Activated naive CD4-positive, alpha-beta T cell treated with anti-CD3 and anti-CD28 coated beads, Interleukin-2, amount 50 U/mL, for 72 hours (primary cell): ENCODE measurements at places on chromosomes 2 and 18. TPM values are rescaled to one million over a fixed set of nuclear protein-coding genes. Genes with fewer than 3 reads are reported as not detected.
A peak's percentile ranks its signal among the peaks of the same experiment; 100 is the strongest.

- DNase-seq, result no peak
These were observed 154.2 kb downstream of the ATAD2B start for GRCh38 chr2:23772684-23773083.

DNA sequence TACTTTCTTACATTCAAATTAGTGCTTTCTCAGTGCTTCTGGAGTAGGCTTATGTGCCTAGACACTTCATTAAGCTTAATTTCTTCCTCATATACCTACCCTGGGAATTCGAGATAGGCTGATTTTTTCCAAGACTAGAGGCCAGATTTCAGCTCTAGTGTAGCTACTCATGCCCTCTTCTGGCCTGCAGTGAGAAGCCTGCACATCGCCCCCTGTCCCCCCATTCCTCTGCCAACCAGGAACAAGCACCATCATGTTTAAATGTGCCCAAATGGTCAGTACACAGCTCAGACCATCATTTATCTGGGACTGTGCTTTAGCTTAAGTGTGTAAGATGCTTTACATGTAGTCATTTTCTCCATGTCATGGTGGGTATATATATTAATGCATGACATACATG lies 1218.8 kb upstream of the LRRTM1 start:
- no peak for DNase-seq

GRCh38 chr2:176178757-176179295 lies 9.6 kb upstream of the HOXD1 start:
- DNase-seq, result no peak

GRCh38 chr2:112582314-112582746 lies 2.1 kb upstream of the CHCHD5 start:
- DNase-seq, result peak; percentile 32

DNA sequence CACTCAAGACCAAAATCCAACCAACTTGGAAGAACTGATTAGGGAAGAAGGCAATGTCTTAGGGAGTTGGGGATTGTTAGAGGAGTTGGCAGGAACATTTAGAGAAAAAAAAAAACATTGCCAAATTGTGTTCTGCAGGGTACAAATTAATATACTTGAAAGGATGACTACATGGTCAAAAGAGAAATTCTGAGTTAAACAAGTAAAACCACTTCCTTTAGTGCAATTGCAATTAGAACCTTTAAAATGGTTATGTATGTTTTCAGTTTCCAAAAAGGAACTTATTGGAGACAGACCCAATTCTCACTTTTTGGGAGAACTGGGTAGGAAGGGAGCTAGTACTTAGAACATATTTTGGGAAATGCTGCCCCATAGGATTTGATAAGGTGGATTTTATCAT lies 137.9 kb downstream of the GPD2 start:
- DNase-seq, result no peak

GRCh38 chr18:6729247-6730091 lies at the start of gene ARHGAP28:
Gene ARHGAP28, plus strand, starts transcription at chr18:6729716. Its CDS starts 106 bp downstream, at chr18:6729822.
- peak; percentile 15 for DNase-seq

The FBXO15 gene
- 1.2 TPM for total RNA-seq

DNA sequence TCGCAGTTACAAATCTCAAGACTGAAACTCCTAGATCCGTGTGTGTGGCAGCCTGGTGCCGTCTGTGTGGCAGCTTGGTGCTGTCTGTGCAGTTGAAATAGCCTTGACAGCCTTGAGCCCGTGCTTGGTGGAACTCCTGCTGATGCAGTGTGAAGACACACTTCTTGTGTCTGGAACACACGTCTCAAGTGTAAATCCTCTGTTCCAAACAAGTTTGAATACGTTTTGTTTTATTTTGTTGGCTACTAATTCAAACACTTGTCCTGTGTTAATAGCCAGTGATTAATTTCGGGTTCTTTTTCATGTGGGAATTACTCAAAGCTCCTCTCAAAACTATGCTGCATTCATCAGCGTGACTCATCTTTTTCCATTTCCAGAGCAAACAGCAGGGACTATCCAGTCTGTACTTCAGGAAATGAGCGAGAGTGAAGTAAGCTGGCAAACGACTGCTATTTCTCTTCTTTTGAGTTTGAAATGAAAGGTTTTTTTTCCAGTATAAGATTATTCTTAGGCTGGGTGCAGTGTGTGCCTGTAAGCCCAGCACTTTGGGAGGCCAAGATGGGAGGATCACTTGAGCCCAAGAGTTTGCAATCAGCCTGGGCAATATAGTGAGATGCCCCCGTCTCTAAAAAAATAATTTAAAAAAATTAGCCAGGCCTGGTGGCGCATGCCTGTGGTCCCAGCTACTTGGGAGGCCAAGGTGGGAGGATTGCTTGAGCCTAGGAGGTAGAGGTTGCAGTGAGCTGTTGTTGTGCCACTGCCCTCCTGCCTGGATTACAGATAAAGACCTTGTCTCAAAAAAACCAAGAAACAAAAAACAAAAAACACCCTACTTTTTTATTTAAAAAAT lies 152.9 kb downstream of the SPP2 start:
- no peak for DNase-seq

- no peak for DNase-seq
These were observed 8.5 kb downstream of the FMNL2 start for GRCh38 chr2:152343426-152343825.

The SCYGR4 gene
- not detected for total RNA-seq

DNA sequence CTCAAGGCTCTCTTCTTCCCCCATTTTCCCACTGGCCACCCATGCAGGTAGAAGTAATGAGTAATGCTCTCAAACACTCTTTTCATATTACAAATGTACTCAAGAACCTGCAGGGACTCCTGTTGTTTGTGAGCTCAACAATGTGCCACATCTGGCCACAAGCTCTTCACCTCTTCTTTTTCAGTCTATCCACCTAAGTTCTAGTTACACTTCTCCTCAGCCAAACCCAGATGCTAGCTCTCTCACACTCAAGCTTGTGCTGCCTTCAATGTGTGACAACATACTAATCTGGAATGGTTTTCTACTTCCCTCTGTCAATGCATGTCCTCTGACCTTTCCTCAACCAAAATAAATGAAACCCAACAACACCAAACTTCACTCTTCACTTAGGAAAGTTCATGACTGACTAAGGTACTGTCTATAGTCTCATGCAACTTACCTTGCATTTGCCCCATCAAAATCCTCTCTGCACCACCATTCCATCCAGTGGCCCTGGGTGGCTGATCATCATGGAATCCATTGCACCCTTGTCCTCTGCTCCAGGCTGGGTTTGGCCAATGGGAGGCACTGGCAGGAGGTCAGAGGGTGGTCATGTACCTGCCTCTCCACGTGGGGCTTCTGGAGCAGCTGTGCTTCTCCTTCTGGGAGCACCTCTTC lies 5.3 kb upstream of the IL18R1 start:
- DNase-seq, result no peak

GRCh38 chr2:231450548-231450989 lies 13.7 kb downstream of the NCL start:
- DNase-seq, result no peak

GRCh38 chr2:45218931-45219339 lies 209.7 kb upstream of the SIX2 start:
- DNase-seq, result no peak

The UGT1A6 gene
- not detected for total RNA-seq

GRCh38 chr2:43484323-43484930 lies 111.4 kb downstream of the THADA start:
- no peak for DNase-seq

DNA sequence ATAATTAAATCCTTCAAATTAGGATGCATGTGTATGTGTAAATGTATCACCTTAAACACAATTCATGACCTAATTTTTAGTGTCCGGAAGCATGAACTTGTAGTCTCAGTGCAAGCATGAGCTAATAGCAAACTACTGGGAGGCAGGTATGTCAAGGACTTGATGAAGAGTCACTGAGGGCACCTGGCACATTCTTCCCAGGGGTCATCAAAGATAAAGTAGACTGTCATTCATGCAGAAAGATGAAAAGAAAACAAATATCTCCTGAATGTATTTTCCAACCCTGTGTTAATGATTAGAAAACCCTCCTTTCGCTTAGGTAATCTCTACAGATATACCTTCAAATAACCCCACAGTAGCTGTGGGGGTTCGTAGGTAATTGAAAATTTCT lies 234.9 kb downstream of the SOCS6 start:
- no peak for DNase-seq

The CRACDL gene
- not detected for total RNA-seq

- no peak for DNase-seq
These were observed 311.3 kb downstream of the TGIF1 start for GRCh38 chr18:3761266-3761665.

The CFAP221 gene
- not detected for total RNA-seq

DNA sequence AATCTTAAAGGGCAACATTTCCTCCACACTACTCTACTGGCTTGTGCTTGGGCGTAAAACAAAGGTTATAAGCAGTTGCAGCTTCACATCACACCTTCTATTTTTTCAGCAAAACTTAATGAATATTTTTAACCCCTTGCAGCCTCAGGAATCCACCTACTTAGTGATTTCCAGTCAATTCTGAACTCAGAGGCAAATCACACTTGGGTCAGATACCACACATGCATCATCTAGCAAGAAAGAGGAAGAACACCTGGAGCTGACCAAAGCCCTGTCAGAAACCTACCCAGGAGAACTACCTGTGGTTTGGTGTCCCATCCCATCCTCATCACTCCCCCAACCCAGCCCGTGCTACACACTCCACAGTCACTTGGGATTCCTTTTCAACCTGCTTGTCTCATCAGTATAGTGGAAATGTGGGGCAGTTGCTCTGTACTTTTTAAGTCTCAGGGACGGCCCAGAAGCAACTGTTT lies 25.5 kb downstream of the PIAS2 start:
- DNase-seq, result no peak

- DNase-seq, result no peak
These were observed 40.4 kb downstream of the CLIP4 start for GRCh38 chr2:29155578-29155977.

The PROC gene
- not detected for total RNA-seq

The BOK gene
- total RNA-seq, result not detected

- DNase-seq, result no peak
These were observed 20.0 kb upstream of the PTPN4 start for GRCh38 chr2:119739580-119740255.

GRCh38 chr2:135386993-135387392 lies 144.0 kb downstream of the ZRANB3 start:
- no peak for DNase-seq

DNA sequence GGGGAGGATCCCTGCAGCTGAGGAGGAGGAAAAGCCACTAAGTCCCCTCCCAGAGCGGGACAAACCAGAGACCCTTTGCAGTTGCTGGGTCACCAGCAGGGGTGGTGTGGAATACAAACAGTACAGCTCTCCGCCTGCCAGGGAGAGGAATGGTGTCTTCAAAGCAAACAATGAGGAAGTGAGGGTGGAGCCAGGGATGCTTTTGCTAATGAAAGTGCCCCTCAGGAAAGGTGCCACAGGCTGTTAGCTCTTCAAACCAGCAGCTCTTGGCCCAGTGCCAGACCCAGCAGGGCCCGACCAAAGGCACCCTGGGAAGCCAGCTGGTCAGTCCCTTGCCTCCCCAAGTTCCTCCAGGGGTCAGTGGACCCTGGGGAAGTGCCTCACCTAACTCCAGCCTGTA lies 102.8 kb downstream of the HIBCH start:
- DNase-seq, result no peak

GRCh38 chr18:50092245-50092805 lies 102.6 kb downstream of the MYO5B start:
- DNase-seq, result no peak

GRCh38 chr2:8094526-8094925 lies 587.3 kb upstream of the ID2 start:
- no peak for DNase-seq

- no peak for DNase-seq
These were observed 29.0 kb downstream of the KIF5C start for GRCh38 chr2:148903979-148904378.

DNA sequence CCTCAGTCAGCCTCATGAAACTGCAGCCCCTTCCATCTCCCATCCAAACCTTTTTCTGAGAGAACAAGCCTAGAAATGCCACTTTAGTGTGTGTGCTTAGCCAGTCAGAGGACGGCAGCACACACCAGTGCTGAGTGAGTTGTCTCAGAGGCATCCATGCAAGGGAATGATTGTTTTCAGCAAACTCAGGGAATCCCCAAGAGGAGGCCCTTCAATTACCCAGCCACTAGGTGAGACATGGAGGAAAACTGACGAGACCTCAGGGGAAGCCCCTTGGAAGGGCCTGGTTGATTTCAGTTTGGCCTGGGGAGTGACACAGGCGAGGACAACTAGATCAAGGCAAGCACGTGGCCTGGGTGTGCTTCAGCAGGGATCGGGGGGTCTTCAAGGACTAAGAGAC lies 49.7 kb downstream of the APOB start:
- no peak for DNase-seq

The TRIM43 gene
- total RNA-seq, result not detected

The TUBA4B gene
- not detected for total RNA-seq

DNA sequence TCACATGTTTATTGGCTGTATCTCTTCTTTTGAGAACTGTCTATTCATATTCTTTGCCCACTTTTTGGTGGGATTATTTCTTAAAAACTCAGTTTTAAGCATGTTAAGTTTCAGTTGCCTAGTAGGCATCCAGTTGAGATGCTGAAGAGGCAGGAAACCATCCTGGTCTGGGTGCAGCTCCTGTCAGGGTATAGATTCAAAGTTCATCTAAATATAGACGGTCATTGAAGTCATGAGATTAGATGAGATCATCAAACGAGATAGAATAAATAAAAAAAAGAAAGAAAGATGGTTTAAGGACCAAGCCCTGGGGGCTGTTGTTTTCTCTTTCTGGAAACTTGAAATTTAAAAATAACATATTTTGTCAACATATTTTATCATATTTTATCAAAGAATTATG lies 9.2 kb upstream of the DNAH7 start:
- no peak for DNase-seq

- DNase-seq, result no peak
These were observed 8.1 kb upstream of the BMP10 start for GRCh38 chr2:68879296-68879695.

DNA sequence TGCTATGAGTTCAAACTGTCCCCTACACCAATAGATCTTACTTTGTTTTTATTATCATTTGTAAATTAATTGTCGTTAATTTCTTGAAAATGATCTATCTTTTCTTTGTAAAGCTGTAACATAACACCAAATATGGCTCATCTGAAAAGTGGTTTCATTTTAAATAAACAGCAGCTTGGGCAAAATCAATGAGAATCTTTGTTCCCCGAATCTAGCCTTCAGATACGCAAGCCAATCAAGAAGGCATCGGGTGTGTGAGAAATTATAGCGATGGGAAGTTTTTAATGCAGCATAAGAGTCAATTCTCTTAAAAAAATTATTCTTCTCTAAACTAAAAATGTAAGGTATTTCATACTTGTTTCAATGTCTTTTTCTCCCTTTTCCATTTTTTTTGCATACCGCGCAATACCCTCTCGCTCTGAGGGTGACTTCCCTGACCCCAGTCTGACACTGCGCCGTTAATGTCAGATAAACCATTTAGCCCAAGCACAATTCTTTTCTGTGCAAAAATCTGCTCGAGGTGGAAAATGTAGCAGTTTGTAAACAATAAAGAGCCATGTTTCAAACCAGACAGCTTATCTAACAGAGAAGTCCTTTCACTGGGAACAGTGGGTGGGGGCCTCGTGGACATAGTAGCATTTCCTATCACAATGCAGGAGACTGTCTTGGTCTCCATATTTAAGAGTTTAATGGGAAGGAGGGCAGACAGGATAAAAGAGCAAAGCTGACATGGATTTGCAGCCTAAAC lies 129.4 kb downstream of the TCF4 start:
- DNase-seq, result no peak

The CNTNAP5 gene
- total RNA-seq, result not detected

The VWA3B gene
- total RNA-seq, result not detected
